ENCODE measurements at places on chromosomes 7 and 10. TPM values are rescaled to one million over a fixed set of nuclear protein-coding genes. Genes with fewer than 3 reads are reported as not detected.

HOXA13 gene
- polyA plus RNA-seq = not detected

GGCT gene
- 27.0 TPM for polyA plus RNA-seq

SLC26A3 gene
- not detected for polyA plus RNA-seq

MRPS33 gene
- polyA plus RNA-seq = 100 TPM

PDE6C gene
- not detected for polyA plus RNA-seq

SLC29A3 gene
- 8.2 TPM for polyA plus RNA-seq

FXYD4 gene
- polyA plus RNA-seq = not detected

MACC1 gene
- polyA plus RNA-seq = not detected

AGMO gene
- not detected for polyA plus RNA-seq

BLOC1S2 gene
- polyA plus RNA-seq = 73.6 TPM

CACNB2 gene
- polyA plus RNA-seq = 0.17 TPM

MKI67 gene
- polyA plus RNA-seq = 0.77 TPM

ZFYVE27 gene
- 29.1 TPM for polyA plus RNA-seq

HABP2 gene
- polyA plus RNA-seq = not detected

MRLN gene
- polyA plus RNA-seq = not detected

FAM237B gene
- not detected for polyA plus RNA-seq

Measured in naive thymus-derived CD8-positive, alpha-beta T cell (primary cell).